ENCODE measurements at places on chromosomes 5 and 9. TPM values are rescaled to one million over a fixed set of nuclear protein-coding genes. Genes with fewer than 3 reads are reported as not detected.

GRCh38 chr5:38202741-38203140, 55.6 kb upstream of the EGFLAM start:
- no peak for DNase-seq

DNA sequence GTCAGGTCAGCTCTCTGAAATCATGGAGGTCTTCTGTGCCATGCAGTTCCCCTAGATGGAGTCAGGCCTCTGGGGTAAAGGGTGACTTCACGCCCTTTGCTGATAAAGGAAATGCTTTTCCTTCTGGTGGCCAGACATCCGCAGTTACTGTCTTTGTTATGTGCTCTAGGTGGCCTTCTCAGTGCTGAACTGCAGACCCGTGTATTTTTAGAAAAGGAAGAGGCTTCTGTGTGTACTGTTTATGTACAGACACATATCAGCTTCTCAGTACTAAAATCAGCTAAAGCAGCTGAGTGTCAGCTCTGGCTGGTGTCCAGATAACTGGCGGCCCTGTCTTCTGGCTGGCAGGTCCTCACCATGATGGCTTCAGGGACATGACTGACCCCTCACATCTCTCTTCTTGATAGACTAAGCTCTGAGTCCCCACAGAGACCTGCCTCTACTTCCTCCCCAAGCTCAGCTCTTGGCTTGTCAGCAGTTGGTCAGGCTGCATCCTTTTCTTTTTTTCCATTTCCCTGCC, 75.3 kb downstream of the ARHGAP26 start:
- peak; percentile 22 for DNase-seq

GRCh38 chr9:85009251-85009650, 339.7 kb downstream of the NTRK2 start:
- no peak for DNase-seq

DNA sequence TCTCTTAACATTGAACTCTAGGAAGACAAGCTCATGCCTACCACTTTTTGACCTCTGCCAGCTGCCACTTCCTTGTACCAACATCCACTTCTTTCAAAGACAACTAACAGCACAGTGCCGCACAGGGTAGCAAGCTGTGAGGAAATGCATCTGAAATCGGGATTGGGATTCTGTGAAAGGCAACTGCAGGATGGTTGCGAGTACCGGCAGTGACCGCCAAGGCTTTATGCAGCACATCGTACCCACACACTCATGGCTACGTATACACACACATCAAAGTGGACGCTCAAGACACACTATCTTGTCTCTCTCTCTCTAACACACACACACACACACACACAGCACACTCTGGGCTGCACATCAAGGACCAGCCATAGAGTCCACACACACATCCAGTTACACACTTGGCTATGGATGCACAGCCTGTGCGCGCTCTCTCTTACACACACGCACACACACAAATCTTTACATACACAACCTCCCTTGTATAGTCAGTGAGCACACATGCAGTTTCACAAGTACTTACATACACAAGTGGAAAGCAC, 964 bp downstream of the HTR4 start:
- no peak for DNase-seq

GRCh38 chr9:130186839-130187522, 14.8 kb downstream of the NCS1 start:
- peak; percentile 64 for DNase-seq

Gene DRD1
- not detected for total RNA-seq
